Activated naive CD4-positive, alpha-beta T cell treated with Interleukin-2 at 50 U/mL for 16 hours (primary cell): ENCODE measurements at places on chromosomes 12 and 14.

DNA sequence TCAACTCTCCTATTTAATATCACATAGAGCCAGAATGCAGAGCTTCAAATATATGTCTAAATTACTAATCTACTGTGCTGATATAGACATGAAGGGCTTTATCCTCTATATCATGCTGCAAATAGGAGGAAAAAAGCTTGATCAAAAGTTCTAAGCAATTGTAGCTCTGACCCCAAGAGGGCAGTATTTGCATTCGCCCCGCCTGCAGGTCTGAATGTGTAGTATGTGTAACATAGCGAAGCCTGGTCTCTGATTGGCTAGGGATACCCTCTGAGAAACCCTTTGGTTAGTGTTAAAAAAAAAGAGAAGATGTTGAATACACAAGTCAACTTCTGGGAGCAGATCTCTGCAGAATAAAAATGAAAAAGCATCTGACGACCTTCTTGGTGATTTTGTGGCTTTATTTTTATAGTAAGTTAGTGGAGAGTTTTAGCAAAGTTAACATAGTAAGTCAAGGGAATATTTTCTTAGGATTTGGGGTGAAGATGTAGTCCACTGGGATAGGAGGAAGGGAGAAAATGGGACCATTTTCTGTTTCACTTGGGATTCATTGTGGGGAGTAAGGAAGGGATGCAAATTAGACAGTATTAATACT is 151.6 kb upstream of the OR4E1 start:
- peak; percentile 43 for DNase-seq

GRCh38 chr12:106412563-106412962 is 55.0 kb downstream of the POLR3B start:
- DNase-seq = no peak

DNA sequence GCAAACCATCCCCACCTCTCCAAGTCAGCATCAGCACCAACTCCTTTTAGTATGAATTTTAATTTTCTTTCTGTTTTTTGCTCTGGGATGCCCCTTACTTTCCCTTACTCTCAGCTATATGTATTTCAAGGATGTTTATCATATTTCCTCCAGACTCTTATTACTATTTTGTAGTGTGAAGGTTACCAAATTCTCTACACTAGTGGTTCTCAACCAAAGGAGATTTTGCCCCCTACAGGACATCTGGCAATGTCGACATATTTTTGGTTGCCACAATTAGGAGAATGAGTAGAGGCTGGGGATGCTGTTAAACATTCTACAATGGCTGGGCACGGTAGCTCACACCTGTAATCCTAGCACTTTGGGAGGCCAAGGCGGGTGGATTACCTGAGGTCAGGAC is 29.1 kb upstream of the SOS2 start:
- peak; percentile 7 for DNase-seq

DNA sequence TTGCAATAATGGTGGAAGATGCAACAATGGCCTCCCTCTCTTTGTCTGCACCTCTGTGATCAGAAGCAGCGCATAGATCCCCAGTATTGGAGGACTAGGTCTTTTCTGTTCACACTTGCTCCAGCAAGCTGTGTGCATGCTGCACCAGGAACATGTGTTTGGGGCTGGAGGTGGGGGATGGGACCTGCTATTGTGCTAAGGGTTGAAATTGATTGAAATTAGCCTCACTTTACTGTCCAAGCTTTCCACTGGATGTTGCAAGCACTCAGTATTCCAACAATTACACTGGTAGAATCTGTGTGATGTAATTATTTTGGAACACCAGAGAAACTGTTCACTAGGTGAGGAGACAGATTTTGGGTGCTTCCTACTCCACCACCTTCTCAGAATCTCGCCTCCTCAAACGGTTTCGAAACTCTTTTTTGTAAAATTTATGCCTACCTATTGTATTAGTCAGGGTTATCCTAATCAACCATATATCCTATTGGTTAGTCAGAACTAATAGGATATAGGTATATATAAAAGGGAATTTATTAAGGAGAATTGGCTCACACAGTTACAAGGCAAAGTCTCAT is 35.6 kb downstream of the IFT81 start:
- no peak for DNase-seq

DNA sequence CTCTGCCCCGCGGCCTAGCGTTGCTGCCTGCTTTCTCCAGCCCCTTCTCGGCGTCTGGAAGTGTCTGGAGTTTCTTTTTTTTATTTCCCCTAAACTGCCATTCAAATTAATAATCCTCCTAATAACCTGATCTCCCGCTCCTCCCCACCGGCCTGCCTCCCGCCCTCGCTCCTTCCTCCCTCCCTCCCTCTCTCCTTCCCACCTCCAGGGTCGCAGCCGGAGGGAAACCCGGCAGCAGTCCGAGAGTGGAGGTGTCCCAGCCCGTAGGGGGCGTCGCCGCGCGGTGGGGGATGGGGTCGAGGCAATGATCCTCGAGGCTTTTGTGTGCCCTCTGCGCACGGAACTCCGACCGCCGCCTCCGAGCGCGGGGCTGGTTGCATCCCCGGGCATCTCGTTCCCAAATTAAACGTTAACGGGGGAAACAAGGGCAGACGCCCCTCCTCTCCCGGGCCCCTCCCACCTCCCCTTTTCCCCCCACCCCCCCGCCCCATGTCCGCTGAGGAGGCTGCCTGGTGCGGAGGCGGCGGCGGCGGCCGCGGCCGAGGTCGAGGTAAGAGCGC is 1.0 kb upstream of the SOCS2 start:
- peak; percentile 76 for DNase-seq

- DNase-seq = no peak
These were observed 506 bp downstream of the TMEM132D start for GRCh38 chr12:129903092-129903945.

DNA sequence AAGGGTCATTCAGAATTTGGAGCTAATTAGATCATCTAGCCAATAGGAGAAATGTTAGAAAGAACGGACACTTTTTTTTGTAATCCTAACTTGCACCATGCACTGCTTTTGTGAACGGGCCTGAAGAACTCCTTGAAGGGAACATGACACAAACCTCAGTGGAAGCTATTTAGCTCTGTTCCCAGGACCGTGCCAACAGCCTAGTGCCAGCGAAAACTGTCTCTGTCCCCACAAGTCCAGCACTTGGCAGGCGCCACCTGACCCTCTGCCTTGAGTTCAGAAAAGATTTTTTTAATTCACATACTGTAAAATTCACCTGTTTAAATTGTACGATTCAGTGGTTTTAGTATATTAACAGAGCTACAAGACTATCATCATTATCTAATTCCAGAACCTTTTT is 31.3 kb upstream of the KCNA5 start:
- DNase-seq = no peak

DNA sequence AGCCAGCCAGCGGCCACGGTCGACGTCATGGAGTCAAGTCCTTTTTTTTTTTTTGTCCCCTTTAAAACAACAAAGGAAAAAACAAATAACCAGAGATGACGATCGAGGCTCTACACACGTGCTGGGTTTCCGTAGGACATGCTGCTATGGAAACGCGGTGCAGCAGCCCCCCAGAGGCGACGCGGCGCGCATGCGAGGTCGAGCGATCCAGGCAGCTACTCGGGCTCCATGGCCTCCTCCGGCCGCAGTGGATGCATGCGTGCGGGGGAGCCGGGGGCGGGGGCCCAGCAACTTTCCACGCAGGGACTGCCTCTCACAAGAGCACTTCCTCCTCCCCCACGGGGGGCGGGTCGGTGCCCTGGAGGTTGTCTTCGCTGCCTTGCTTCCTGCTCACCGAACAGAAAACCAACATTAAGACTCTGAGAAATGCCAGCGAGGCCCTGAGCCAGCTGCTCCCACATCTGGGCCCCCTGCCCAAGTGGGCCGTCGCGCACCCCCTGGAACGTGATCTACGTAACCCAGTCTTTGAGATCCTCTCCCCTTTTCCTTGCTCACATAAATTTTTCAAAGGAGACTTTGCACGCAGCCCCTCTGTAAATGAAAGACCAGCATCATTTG is 30.7 kb downstream of the P2RX4 start:
- peak; percentile 87 for DNase-seq

- no peak for DNase-seq
These were observed 1.5 kb upstream of the KRT5 start for GRCh38 chr12:52521568-52522266.

DNA sequence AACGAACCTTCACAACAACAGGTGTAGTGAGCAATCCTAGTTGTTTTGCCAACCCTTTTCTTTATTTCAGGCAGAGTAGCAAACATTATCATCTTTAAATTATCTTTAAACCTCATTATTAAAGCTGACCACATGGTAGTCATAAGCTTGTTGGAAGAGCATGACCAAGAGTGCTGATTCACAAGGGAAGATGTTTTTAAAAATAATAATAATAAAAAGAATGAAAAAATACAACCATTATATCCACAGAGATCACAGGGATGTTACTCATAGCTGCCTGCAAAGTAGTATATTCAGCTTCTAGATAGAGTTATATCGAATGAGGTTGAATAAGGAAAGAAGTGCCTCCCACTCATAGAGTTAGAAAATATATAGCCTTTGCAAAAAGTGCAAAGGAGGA is 101.0 kb upstream of the FLRT2 start:
- no peak for DNase-seq

- no peak for DNase-seq
These were observed 1.7 kb downstream of the NUDT4 start for GRCh38 chr12:93379326-93379980.

DNA sequence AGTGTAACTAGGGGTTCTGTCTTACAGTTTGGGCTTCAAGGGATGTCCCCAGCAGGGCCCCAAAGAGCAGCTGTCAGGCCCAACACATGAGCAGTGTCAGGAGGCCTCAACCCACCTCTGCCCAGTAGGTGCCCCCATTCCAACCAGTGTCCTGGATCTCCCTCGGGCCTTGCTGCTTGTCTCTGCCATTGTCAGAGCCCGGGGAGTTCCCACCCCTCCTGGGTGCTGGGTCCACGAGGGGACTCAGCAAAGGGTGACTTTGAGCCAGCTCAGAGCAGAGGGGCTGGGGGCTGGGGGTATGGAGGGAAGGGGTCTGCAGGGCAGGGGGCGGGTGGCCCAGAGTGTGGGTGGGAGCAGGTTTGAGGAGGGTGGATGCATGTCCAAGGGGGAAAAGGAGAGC is 18.0 kb upstream of the BEGAIN start:
- no peak for DNase-seq

DNA sequence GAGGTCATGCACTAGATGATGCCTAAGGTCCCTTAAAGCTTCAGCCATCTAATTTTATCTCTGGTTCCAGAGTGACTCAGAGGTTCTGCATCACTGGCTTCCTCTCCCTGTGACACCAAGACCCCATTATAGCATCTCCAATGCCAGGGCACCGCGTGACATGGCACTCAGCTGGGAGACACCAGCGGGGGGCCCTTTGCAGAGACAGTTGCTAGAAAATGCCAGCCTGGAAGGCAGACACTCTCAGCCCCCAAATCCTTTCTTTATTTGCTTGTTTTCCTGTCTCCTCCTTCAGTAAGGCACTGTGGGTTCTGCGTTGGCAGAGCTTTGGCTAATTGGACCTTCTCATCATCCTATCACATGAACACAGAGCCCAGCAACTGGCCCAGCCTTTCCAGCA is 123.5 kb upstream of the VRK1 start:
- no peak for DNase-seq
